Left lung (tissue), 14 donors: ENCODE measurements at places on chromosomes 5 and 9. TPM values are rescaled to one million over a fixed set of nuclear protein-coding genes. Genes with fewer than 3 reads are reported as not detected.

Gene NTNG2
- 0.27 TPM for polyA plus RNA-seq

Gene CCL28
- 0.59 TPM for polyA plus RNA-seq

Gene GPR21
- polyA plus RNA-seq, result not detected

Gene SLC6A19
- 0.24 TPM for polyA plus RNA-seq

Gene DMGDH
- polyA plus RNA-seq, result 1.6 TPM

Gene TSSK1B
- polyA plus RNA-seq, result 0.14 TPM

Gene GDF9
- 1.3 TPM for polyA plus RNA-seq

Gene PCDHGA7
- polyA plus RNA-seq, result 2.0 TPM

Gene SPOUT1
- 43.2 TPM for polyA plus RNA-seq

Gene SH3GL2
- 8.1 TPM for polyA plus RNA-seq

Gene PRDM9
- not detected for polyA plus RNA-seq

Gene VCAN
- 597 TPM for polyA plus RNA-seq

Gene TXNDC8
- polyA plus RNA-seq, result not detected

Gene FBP1
- polyA plus RNA-seq, result 21.2 TPM

Gene IL11RA
- polyA plus RNA-seq, result 110 TPM

Gene UBTD2
- polyA plus RNA-seq, result 91.9 TPM

Gene PDE6A
- polyA plus RNA-seq, result 0.21 TPM

Gene TMEM167A
- 75.3 TPM for polyA plus RNA-seq

Gene ZNF483
- polyA plus RNA-seq, result 3.8 TPM

Gene HTR4
- 1.5 TPM for polyA plus RNA-seq

Gene MYOZ3
- polyA plus RNA-seq, result 12.0 TPM

Gene IL31RA
- polyA plus RNA-seq, result 0.18 TPM

Gene KIF27
- 24.4 TPM for polyA plus RNA-seq

Gene PTPN3
- polyA plus RNA-seq, result 16.4 TPM

Gene SLC1A3
- 20.8 TPM for polyA plus RNA-seq

Gene DMRTA1
- 3.3 TPM for polyA plus RNA-seq

Gene MSX2
- polyA plus RNA-seq, result 1.2 TPM

Gene TMEM215
- not detected for polyA plus RNA-seq

Gene GABRG2
- polyA plus RNA-seq, result 0.24 TPM

Gene GNA14
- 11.4 TPM for polyA plus RNA-seq
